NCI-H187 treated with DMSO at 0.1 percent for 48 hours (cell line): ENCODE measurements at places on chromosomes 13 and 19.

- DNase-seq = no peak
These were observed at the start of gene SBSN for GRCh38 chr19:35528218-35529038. TSS of gene SBSN (minus strand) at chr19:35528311. CDS start at chr19:35528281, 30 bp downstream.

DNA sequence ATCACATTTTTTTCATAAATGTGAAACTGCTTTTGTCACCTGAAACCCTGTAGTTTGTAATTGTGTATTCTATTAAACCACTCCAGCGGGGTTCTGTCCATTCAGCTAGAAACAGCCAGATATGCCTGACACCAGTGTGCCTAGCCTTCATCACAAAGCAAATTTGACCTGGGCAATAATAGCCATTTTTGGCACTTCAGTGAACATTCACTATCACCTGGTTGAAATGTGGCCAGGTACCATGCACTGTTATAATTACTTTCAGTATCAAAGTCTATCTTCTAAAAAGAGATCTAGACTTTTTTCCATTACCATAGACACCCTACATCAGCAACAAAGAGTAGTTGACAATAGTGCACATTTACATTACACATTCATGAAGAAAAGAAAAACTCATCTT, 64.5 kb downstream of the ZNF257 start:
- no peak for DNase-seq

GRCh38 chr13:39521701-39522100, 81.3 kb downstream of the LHFPL6 start:
- no peak for DNase-seq

DNA sequence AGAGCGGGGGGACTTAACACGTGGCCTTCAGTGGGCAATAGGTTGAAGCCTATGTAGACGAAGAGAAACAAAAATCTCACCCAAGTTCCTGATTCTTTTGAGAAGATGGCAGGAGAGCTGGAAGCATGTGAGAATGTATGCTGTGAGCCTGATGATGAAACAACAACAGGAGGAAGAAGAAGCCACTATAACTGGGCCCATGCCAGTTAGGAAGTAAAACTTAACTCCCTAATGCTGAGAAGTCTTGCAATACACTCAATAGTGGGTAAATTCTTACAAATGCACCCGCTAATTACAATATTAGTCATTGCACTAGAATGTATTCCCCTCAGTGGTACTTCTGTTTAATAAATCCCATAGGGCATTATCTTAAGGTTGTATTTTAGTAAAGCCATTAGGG, 9.1 kb downstream of the PCDH17 start:
- no peak for DNase-seq

- no peak for DNase-seq
These were observed 182.9 kb downstream of the TEX29 start for GRCh38 chr13:111503376-111503775.

- DNase-seq = no peak
These were observed 1.6 kb upstream of the IGFL4 start for GRCh38 chr19:46042252-46042883.

- no peak for DNase-seq
These were observed 5.0 kb downstream of the ELAVL1 start for GRCh38 chr19:8000298-8001038.

- no peak for DNase-seq
These were observed 9.5 kb downstream of the RAB8A start for GRCh38 chr19:16121141-16121540.

DNA sequence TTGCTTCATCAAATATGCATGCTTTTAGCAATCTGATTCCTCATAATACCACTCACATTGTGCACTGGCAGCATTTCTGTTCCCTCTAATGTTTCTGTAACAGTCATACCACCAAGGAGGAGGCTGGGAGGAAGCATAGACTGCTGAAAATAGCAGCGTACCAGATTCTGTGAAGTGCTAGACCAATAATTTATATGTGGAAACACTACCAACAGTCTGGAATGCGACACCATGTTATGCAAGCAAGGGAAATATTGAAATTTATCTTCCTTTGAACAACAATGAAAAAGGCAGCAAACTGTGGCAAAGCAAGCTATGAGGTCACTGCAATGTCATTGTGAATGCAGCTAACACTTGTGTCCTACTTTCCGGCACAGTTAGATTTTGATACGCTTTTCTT, 1388.0 kb downstream of the EFNB2 start:
- DNase-seq = no peak

- DNase-seq = no peak
These were observed 112.1 kb downstream of the B3GLCT start for GRCh38 chr13:31311921-31312320.

- DNase-seq = no peak
These were observed 1775.8 kb upstream of the MIR17HG start for GRCh38 chr13:89571676-89572075.

GRCh38 chr19:30842926-30843325, 470.7 kb downstream of the ZNF536 start:
- no peak for DNase-seq

DNA sequence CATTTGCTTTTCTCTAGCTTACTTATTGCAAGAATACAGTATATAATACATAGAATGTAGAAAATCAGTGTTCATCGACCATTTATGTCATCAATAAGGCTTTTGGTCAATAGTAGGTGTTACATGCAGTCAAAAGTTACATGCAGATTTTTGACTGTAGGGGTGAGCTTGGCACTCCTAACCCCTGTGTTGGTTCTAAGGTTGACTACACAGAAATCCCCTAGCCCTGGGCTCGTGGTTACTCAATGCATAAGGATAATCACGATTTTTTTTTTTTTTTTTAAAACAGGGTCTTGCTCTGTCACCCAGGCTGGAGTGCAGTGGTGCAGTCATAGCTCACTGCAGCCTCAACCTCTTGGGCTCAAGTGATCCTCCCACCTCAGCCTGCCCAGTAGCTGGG, 4.0 kb upstream of the NWD1 start:
- no peak for DNase-seq

DNA sequence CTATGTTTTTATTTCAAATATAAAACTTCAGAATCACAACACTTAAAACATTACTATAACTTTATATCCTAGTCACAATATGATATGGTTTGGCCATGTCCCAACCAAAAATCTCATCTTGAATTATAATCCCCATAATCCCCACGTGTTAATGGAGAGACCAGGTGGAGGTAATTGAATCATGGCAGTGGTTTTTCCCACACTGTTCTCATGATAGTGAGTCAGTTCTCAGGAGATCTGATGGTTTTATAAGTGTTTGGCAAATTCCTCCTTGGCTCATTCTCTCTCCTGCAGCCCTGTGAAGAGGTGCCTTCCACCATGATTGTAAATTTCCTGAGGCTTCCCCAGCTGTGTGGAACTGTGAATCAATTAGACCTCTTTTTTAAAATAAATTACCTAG, 307.6 kb downstream of the SPRY2 start:
- no peak for DNase-seq
